ENCODE measurements at places on chromosomes 12 and 14. TPM values are rescaled to one million over a fixed set of nuclear protein-coding genes. Genes with fewer than 3 reads are reported as not detected.

The ABCD2 gene
- 0.06 TPM for total RNA-seq

The CD163L1 gene
- total RNA-seq, result 11.2 TPM

The KRT2 gene
- total RNA-seq, result not detected

The ANG gene
- total RNA-seq, result 4.2 TPM

The RPS6KL1 gene
- 0.80 TPM for total RNA-seq

The ITGA7 gene
- 217 TPM for total RNA-seq

The PPP4R4 gene
- total RNA-seq, result 0.19 TPM

The FAM186B gene
- total RNA-seq, result 0.19 TPM

The GNB3 gene
- 2.6 TPM for total RNA-seq

- DNase-seq, result no peak
Observed at GRCh38 chr14:88002421-88003075, 2.4 kb upstream of the GPR65 start.

DNA sequence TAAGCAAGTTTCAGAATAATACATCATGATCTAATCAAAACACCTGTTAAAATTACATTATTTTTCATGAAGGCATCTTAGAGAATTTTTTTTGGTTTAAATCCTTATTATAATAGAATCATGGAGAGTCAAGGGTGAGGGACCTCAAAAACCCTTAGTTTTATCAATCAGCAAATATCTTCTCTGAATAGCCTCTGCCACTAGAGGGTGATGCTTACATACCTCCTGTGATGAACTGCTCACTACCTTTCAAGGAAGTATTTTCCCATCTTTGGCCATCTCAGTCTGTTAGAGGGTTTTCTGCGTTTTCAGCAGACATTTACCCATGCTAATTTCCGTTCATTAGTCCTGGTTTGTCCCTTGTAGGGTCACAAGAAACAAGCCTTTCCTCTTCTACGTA is 200.2 kb downstream of the TRHDE start:
- DNase-seq, result no peak

GRCh38 chr14:95486875-95487668 is 29.4 kb downstream of the SYNE3 start:
- no peak for DNase-seq

- DNase-seq, result peak; percentile 61
Observed at GRCh38 chr14:77024171-77024691, 4.3 kb downstream of the IRF2BPL start.

DNA sequence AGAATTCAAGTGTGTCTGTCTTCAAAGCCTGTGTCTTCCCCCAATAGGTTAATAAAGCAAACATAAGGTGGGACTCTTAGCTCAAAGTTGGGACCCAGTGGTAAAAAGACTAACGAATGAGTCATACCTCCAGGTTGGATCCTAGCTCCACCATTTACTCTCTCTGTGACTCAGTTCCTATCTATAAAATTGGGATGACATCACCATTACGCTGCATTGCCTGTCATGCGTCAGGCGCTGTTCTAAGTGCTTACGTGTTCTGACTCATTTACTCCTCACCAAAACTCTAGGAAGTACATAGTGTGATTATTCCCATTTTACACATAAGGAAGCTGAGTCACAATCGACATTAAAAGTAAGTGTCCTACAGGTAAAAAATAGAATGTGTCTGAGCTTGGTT is 915.8 kb downstream of the VRK1 start:
- DNase-seq, result no peak

GRCh38 chr14:64119500-64119899 is 174.7 kb downstream of the ESR2 start:
- DNase-seq, result peak; percentile 38
